ENCODE measurements at places on chromosomes 11 and 22.

DNA sequence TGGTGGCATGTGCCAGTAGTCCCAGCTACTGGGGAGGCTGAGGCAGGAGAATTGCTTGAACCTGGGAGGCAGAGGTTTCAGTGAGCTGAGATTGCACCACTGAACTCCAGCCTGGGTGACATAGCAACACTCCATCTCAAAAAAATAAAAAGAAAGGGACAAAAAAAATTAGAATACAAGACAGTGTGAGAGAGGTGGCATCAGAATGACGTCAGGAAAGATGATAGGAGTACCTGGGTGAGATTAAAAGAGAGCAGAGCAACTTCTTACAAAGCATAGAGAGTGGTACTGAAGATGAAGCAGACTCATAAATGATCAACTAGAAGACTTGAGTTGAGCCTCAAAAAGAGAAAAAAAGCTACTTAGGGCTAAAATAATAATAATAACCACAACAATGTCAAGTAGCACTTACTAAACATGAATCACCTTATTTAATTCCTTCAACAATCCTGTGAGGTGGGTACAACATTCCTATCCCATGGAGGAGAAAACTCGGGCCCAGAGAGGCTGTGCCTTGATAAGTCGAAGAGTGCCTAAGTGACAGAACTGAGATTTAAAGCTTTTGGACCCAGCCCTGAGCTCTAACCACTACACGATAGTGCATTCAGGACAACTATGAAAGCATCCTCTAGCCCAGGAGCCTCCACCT lies 5.2 kb upstream of the SLN start:
- no peak for DNase-seq

DNA sequence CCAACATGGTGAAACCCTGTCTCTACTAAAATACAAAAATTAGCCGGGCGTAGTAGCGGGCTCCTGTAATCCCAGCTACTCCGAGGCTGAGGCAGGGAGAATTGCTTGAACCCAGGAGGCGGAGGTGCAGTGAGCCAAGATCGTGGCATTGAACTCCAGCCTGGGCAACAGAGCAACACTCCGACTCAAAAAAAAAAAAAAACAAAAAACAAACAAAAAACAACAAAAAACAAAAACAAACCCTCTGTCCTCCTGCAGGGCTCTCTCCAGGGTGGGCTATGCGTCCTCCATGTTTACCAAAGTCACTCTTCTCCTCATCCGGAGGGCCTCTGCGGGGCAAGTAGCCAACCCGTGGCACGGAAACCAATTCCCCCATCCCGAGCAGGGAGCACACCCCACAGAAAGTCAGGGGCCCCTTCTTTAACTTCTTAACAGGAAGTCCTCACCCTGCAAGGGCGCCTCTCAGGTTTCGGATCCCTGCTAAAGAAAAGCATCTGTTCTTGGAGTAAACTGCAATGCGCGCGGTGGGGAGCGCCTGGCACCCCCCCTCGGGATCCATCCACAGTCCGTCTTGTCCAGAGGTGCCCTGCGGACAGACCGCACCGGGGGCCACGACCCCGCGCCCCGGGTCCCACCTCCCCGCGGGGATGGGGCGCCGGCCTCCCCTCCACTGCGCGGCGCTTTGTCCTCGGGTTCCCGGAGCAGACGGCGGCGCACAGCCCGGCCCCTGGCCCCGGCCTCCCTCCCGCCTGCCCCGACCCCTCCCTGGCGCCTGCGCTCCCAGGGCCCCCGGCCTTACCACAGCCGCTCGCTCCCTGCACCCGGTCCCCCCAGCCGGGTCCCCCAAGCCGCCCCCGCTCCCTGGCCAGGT lies 712 bp downstream of the CERK start:
- DNase-seq = no peak

- no peak for DNase-seq
Observed at GRCh38 chr11:10499874-10500601, 40.9 kb downstream of the RNF141 start.

DNA sequence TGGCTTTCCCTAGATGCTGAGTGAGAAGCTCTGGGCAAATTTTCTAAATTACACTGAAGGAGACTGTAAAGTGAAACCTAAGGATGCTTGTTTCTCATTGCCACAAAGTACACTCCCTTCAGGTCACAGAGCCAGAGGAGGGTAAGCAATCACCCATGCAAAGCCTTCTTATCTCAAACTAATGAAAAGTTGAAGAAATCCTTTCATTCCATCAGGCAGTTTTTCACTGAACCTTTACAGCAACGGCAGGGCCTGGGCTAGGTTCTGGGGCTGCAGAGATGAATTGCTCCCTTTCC lies 106.2 kb downstream of the RASSF10 start:
- no peak for DNase-seq

GRCh38 chr22:46148336-46148735 lies 2.0 kb upstream of the PPARA start:
- DNase-seq = no peak

DNA sequence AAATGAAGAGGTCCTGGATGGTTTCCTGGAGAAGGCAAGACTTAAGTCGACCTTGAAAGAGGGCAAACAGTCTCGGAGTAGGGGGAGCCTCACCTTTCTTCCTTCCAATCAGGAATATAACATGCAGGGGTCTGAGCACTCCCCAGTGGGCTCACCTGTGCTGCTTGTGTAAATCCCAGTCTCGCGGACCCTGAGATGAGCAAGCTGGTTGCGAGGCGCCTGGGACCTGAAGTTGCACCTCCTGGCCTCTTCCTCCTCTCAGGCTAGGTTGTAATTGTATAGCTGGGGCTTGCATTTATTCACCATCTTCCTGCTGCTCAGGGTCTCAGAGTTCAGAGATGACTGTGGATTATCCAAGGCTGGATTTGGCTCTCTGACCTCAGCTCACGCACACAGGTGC lies 7.5 kb upstream of the WBP2NL start:
- no peak for DNase-seq

GRCh38 chr11:13384908-13385640 lies 77.9 kb downstream of the BTBD10 start:
- no peak for DNase-seq

DNA sequence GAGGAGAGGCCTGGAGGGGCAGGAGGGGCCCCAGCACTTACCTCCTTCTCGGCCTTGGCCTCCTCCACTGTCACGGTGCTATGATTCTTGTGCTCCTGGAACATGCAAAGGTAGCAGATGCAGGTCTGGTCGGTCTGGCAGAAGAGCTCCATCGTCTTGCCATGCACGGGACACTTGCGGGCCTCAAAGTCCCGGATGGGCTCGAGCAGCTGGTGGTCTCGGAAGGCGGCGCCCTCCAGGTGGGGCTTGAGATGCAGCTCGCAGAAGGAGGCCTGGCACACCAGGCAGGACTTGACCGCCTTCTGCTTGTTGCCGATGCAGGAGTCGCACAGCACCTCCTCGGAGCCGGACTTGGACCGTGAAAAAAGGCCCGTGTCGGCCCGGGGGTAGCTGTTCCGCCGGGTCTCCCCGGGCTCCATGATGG lies 714 bp downstream of the TRIM29 start:
- no peak for DNase-seq

DNA sequence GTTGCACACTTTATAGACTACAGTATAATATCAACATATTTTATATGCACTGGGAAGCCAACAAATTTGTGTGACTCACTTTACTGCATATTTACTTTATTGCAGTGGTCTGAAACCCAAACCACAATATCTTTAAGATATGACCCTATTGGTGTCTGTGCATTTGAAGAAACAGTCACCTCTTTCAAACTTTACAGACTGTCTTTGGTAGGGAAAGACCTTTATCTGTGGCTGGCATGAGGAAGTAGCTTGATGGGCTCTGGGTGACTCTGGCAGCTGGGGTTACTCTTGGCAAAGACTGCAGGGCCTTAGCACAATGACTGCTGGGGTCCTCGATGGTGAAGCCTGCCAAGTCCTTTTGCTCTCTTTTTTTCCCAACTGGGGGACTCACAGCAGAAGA lies 21.3 kb upstream of the ABTB2 start:
- DNase-seq = no peak

DNA sequence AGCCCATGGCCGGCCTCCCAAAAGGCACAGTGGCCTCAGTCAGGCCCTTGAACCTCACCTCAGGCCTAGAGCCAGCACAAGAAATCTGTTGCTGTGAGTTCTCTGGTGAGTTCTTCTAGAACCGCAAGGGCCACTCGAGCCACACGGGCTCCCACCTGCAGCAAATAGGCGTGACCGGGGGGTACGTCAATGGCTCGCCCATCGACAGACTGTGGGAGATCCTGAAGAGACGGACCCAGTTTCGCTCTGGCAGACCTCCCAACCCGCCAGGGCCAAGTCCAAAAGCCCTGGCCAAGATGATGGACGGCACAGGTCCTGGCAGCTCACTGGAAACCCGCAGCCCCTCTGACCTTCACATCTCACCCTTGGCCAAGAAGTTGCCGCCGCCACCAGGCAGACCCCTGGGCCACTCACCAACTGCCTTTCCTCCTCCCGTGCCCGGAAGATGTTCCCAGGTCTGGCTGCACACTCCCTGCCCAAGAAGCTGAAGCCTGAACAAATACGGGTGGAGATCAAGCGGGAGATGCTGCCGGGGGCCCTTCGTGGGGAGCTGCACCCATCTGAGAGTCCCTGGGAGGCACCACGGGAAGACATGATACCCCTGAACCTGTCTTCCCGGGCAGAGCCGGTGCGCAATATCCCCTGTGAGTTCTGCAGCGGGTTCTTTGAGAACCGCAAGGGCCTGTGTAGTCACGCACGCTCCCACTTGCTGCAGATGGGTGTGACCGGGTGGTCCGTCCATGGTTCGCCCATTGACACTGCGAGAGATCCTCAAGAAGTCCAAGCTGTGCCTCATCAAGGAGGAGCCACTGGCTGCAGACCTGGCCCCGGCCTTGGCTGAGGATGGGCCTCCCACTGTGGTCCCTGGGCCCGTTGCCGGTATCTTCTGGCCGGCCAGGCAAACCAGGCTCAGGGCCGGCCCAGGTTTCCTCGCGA lies 544.2 kb upstream of the CCDC179 start:
- no peak for DNase-seq

GRCh38 chr11:111845276-111846028 lies 25.9 kb downstream of the ALG9 start:
- DNase-seq = no peak

- no peak for DNase-seq
Observed at GRCh38 chr22:18985780-18986179, 49.7 kb upstream of the PRODH start.

Measured in activated naive CD4-positive, alpha-beta T cell (primary cell).